SJSA1 (cell line): ENCODE measurements at places on chromosomes 13 and 19. TPM values are rescaled to one million over a fixed set of nuclear protein-coding genes. Genes with fewer than 3 reads are reported as not detected.

DNA sequence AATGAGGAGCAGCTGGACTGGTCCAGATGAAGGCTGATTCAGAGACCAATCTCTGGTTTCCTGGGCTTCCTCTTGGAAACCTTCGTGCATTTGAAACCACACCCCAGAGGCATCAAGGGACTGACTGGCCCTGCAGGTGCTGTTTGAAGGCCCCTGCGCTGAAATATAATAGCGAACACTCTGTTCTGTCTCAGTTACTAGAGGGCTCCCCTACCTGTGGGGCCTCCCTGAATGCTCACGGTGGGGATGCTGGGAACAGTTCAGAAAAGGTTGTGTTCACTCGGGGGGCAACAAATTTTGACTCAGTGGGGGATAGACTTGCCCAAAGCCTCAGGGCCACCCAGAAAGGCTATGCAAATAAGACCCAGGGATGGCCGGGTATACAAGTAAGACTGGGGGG lies 6.4 kb downstream of the CCDC8 start:
- DNase-seq, result no peak

DNA sequence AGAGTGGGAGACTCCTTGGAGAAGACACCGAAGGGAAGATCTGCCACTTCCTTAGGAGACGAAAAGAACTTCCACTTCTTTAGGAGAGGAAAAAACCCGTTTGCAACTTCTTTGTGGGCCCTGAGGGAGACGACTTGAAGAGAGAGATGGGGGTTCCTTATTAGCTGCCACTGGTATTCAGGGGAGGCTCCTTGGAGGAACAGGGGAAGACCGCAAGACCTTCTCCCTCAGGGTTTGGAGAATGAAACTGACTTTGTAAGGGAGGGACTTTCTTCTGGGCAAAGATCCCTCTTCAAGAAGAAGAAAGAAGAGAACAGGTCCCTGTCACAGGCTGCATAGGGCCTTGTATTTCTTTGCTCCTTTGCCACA lies 416 bp downstream of the BCKDHA start:
- DNase-seq, result no peak

DNA sequence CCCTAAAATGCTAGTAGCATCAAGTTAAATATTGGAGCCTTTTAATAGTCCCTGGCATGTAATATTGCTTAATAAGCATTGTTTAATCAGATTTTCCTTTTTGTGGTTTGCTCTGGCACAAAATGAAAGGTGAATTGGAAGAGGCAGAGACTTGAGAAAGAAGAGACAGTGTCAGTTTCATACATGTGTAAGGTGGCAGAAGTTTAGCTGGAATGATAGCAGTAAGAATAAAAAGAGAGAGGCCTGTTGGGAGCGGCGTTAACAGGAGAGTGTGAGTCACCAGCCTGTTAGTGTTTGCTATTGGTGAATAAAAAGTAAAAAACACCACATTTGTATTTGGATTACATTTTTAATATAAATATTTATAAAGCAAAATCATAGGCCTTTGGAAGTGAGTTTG lies 145.3 kb downstream of the PDS5B start:
- no peak for DNase-seq

DNA sequence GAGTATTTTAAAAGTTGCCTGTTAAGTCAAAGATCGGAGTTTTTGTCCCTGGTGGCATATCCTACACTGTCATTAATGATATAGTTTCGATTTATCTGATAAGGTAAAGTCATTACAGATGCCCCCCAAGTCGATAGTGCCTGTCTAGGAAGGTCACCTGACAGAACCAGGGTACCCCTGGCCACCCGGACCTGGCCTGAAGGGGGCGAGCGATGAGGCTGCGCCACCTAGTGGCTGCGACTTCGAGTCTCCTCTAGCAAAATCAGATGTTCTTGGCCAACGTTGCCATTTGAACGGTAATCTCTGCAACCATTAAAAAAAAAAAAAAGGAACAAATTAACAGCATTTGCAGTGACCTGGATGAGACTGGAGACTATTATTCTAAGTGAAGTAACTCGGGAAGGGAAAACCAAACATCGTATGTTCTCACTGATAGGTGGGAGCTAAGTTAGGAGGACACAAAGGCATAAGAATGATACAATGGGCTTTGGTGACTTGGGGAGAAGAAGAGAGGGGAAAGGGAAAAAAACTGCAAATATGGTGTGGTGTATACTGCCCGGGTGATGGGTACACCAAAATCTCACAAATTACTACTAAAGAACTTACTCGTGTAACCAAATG lies 565.1 kb downstream of the LIG4 start:
- DNase-seq, result peak; percentile 62

DNA sequence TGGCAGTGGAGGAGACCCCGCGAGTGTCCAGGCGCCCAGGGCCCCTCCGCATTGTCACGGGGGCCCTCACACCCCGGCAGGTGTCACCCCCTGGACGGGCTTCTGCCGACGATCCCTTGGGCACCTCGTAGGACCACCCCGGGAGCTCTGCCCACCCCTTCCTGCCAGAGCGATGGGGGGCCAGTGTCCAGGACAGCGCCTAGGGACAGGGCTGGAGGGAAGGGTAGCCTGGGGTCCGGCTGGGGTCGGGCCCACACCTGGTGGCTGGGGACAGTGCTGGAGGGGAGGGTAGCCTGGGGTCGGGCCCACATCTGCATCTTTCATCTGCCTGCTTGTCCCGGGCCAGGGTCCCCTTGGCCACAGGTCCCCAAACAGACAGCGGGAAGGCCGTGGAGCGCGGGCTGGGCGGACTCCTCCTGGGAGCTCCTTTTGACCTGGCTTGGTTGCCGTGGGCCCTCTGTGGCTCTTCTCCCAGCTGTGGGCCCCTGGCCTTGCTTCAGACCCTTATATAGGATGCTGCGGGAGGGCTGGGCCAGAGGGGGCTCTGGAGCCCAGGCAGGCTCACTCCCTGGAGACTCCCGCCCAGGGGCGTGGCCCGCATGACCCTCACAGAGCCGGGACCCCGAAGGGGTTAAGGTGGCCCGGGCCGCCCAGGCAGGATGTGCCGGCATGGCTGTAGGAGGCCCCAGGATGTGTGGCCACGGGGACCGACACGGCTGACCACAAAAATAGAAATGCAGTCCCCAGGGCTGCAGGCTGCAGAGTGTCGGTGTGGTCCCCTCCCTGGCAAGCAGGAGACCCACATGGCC lies 74.1 kb upstream of the MCF2L start:
- no peak for DNase-seq

DNA sequence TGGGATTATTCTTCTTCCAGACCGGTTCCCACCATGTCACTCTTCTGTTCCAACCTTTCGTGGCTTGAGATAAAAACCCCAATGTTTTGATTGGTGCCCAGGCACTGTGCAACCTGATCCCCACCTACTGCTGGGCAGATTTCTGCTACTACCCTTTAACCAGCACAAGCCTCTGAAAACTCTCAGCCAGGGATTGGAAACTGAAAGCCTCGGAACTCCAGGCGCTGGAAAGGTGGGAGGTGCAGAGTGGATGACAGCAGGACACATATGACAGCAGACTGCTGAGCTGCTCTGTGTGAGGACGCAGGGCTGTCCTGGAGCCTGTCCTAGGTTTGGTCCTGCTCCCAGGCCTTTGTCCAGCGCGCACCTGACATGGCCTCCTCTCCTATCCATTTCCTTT lies 68.5 kb upstream of the GTF3A start:
- no peak for DNase-seq

- no peak for DNase-seq
These were observed 44.9 kb upstream of the C13orf42 start for GRCh38 chr13:51155776-51156515.

GRCh38 chr19:16836115-16837034 lies 7.2 kb downstream of the SIN3B start:
- peak; percentile 31 for DNase-seq

DNA sequence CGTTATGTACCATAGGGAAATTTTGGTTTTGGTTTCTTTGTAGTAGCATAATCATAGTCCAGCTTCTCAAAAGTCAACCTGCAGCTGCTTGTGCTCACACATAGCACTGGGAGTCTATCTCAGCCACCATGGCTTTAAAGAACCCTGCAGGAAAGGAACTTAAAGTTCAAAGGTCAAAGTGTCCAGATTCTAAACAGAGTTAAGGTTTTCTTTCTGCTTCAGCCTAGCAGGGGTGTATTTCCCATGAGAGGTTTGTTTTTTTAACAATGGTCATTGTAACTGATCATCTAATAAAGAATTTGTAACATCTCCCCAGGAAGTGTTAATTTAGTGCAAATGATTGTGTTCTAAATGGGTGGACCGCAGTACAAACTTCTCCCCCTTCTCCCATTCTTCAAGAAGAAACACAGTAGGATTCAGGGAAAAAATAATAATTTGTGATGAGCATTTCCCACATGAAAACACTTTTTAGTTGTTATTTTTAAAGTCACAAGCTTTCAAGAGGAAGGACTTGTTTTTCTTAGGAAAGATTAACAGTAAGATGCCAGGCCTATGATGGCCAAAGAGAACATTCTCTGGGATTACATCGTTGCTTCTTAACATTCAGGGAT lies 168.0 kb downstream of the EFNB2 start:
- no peak for DNase-seq

DNA sequence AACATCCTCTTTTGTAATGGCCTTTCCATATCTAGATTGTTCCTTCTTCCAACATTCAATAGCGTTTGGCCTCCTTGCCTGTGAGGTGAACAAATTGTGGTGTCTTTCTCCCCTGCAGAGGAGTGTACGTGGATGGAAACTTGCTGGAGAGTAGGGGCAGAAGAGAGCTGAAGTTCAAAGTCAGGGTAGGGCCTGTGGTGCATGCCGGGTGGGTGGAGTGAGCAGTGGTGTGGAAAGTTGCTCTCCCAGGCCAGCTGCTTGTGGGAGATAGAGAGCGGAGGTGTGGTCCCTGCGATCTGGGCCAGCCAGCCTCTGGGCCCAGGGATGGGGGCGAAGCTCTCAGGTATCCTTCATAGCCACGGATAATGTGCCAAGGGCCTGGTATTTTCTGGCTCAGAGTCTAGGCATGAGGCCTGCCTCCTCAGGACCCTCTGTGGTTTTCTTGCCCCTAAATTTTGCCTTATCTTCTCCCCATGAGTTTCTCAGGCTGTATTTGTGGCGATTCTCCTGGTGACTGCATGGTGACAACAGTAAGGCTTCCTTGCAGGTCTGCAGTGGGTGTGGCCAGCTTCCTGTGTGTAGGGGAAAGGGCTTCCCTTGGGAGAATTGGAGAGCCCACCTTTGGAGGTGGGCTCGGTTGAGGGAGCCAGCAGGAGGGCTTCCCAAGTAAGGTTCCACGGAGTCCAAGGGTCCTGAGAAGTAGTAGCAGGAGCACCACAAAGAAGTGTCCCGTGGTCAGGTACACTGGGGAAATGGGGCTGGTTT lies 6.7 kb downstream of the RGCC start:
- no peak for DNase-seq

DNA sequence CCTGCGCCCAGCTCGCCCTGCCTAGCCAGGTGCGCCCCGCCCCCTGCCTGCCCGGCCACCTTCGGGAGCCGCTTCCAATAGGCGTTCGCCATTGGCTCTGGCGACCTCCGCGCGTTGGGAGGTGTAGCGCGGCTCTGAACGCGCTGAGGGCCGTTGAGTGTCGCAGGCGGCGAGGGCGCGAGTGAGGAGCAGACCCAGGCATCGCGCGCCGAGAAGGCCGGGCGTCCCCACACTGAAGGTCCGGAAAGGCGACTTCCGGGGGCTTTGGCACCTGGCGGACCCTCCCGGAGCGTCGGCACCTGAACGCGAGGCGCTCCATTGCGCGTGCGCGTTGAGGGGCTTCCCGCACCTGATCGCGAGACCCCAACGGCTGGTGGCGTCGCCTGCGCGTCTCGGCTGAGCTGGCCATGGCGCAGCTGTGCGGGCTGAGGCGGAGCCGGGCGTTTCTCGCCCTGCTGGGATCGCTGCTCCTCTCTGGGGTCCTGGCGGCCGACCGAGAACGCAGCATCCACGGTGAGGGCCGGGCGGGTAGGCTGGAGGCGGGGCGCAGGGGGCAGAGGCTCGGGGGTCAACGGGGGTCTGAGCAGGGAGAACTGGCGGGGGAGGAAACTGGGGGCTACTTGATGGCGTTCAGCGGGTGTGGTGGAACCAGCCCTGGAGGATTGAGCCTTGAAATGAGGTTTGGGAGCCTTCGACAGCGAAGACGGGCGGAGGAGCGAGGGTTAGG lies at the start of gene SPINT2:
TSS of gene SPINT2 (plus strand) at position 88 of the 727 bp plus-strand sequence. CDS start at position 408, 320 bp downstream.
- DNase-seq, result no peak

- DNase-seq, result no peak
These were observed 720.6 kb downstream of the EFNB2 start for GRCh38 chr13:105814902-105815250.

APC2 gene
- 0.25 TPM in 1 of 2 replicates, not detected in the other for total RNA-seq

TMEM38A gene
- 0.13 and 0.97 TPM in 2 replicates for total RNA-seq

PLIN3 gene
- 178 and 210 TPM in 2 replicates for total RNA-seq

DACT3 gene
- total RNA-seq, result 2.4 and 4.4 TPM in 2 replicates

ZNF808 gene
- 5.9 and 12.8 TPM in 2 replicates for total RNA-seq

ERICH6B gene
- not detected in 2 replicates for total RNA-seq
